Activated CD4-positive, alpha-beta T cell treated with anti-CD3 and anti-CD28 coated beads for 24 hours (primary cell): ENCODE measurements at places on chromosomes 13 and 19.
A peak's percentile ranks its signal among the peaks of the same experiment; 100 is the strongest.

DNA sequence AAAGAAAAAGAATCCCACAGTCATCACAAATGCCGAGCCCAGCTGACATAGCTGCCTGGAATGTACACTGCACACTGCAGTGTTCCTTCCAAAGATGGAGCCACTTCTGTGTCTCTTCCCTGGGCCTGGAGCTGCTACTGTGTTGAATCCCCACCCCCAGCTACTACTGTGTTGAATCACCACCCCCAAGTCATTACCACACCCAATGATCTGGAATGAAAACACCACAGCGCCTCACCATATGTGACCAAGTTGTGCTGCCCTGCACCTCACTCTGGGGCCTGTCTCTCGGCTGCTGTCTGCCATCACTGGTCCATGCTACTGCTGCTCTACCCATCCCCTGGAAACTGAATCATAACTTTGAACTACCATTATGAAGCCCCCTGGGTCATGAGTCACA is 861.2 kb downstream of the UQCRFS1 start:
- DNase-seq = no peak

DNA sequence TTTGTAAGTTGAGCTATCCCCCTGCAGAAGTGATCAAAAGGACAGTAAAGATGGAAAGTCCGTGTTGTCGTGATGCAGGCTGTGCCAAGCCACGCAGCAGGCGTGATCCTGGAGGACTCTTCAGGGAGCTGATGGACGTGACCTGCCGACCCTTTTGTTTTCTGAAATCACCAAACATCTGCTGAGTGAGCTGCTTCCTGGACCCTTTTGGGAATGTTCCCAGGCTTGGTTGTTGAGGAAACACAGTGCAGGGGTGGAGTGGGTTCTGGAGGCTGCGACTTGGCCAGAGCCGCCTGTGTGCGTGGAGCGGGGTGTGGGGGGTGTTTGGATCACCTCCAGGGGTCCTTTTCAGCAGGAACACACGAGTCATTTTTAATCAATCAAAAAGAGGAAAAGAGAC is 15.4 kb upstream of the CPAMD8 start:
- no peak for DNase-seq

DNA sequence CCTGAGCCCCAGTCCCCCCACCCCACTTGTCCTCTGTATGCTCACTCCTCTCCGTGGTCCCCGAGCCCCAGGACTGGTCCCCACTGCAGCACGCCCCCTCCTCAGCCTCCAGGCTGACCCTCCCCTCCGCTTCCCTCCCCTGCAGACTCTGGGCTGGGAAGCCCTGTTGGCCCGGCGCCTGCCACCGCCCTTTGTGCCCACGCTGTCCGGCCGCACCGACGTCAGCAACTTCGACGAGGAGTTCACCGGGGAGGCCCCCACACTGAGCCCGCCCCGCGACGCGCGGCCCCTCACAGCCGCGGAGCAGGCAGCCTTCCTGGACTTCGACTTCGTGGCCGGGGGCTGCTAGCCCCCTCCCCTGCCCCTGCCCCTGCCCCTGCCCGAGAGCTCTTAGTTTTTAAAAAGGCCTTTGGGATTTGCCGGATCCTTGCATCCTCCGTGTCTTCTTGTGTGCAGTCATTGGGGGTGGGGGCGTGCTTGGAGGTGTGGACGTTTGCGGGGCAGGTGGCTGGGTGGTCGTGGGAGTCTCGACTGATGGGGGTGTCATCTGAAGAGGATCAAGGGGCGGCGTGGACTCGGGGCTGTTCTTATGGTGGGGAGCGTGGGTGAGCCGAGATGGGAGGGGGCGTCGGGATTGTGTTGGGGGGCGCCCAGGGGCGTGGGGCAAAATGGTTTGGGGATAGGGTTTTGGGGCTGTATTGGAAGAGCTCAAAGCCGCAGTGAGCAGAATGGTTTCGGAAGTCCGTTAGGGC is 3.5 kb downstream of the PTGER1 start:
- no peak for DNase-seq

- peak; percentile 41 for DNase-seq
Measured at GRCh38 chr19:48390188-48391099, 907 bp downstream of the KDELR1 start.

GRCh38 chr13:74027161-74027779 is 106.9 kb downstream of the KLF12 start:
- DNase-seq = no peak
